RPMI7951 (cell line): ENCODE measurements at places on chromosomes 2 and 18. TPM values are rescaled to one million over a fixed set of nuclear protein-coding genes. Genes with fewer than 3 reads are reported as not detected.

GRCh38 chr2:101501443-101501842 is 26.5 kb upstream of the RFX8 start:
- DNase-seq, result peak; percentile 81

DNA sequence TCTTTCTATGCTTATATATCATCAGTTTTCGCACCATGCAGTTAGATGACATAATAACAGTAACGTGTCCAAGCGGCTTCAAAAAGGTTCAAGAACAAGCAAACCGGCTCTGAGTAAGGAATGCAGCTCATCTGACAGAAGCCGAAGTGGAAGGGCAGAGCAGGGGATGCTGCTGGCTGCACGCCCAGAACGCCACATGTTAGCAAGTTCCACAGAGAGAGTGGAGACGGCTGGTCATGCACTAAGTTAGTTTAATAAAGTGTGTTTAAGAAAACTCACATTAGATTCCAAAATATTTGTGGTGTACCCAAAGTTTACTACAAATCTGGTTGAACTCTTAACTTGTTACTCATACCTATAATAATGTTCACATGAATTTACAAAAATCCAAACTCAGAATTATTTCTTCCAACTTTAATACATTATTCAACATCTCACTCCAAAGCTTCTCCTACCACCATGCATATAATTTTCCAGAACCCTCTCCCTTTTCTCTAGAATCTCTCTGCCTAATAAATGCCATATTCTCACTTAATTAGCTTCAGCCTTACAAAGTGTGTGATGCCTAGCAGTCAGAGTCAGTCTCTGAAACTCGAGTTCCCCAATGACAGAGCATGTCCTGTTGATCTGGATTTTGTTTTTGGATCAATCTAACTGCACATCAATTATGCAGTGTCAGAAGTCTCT is 170.0 kb downstream of the DNAH7 start:
- DNase-seq, result peak; percentile 88

- no peak for DNase-seq
These were observed 205.8 kb downstream of the SPAG16 start for GRCh38 chr2:213490087-213490486.

- peak; percentile 23 for DNase-seq
These were observed 34.1 kb downstream of the SOCS6 start for GRCh38 chr18:70322928-70323327.

DNA sequence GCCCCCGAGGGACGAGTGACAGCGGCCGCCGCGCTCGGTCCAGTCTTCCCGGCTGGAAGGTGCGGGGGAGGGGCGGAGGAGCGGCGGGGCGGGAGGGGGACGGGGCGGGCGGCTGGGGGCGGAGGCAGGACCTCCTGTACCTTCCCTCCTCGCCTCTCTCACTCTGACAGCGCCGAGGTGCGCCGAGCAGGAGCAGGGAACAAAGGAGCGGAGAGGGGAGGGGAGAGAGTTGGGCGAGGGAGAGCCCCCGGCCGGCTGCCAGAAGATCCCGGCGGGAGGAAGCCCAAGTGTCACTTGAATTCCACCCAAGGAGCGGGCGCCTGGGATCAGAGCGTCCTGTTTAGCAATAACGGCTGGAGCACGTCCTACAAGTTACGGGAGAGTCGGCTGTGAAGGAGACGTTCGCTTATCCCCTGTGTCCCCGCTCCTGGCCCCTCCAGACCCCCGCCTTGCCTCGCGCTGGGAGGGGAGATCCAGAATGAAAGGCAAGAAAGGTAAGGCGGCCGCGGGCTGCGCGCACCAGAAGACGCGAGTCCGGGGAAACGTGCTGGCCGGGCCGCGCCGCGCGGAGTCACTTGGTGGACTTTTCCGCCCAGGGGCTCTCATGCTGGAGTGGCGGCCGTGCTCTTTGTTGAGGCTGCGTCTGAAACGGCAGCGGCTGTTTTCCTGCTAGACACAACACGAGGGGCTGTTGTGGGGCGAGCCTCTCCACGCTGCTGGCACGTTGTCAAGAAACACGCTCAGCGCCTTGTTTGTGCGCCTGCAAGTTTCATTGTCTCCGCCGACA is at the start of gene TGIF1:
Gene TGIF1, plus strand, starts transcription at position 161 of the 787 bp plus-strand sequence. Its CDS starts 318 bp downstream, at position 479.
- peak; percentile 82 for DNase-seq

DNA sequence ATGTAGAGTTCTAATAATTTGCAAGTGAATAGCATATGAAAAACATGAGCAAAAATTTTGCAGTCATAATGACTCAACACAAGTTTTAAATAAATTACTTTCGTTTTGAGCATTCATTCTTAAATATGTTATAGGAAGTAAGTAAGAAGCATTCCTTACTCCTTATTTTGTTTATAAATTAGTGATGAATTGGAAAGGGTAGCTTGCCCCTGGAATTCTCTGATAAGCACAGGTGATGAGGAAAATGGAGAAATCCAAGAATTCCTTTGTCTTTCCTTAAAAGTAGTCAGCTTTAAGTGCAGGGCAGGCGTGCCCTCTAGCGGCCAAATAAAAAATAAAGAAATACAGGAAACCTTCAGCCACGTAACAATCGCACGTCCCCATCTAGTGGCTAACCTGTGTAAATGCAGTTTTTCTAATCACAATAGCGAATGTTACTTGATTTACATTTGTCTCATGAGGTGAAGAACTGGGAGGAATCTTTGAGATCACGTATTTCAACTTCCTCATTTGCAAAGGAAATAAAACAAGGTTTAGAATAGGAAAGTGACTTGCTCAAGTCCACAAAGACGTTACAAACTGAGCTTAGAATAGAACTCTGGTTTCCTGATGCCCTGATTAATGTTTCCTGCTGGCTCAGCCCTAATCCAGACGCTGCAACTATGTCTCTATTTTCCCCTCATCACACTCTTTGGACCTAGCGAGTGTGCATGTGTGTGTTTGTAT is 47.2 kb upstream of the ZNG1B start:
- peak; percentile 75 for DNase-seq

- no peak for DNase-seq
These were observed 262.1 kb downstream of the PRKCE start for GRCh38 chr2:45913539-45913938.

- no peak for DNase-seq
These were observed 6.6 kb upstream of the TUBB6 start for GRCh38 chr18:12301263-12302005.

DNA sequence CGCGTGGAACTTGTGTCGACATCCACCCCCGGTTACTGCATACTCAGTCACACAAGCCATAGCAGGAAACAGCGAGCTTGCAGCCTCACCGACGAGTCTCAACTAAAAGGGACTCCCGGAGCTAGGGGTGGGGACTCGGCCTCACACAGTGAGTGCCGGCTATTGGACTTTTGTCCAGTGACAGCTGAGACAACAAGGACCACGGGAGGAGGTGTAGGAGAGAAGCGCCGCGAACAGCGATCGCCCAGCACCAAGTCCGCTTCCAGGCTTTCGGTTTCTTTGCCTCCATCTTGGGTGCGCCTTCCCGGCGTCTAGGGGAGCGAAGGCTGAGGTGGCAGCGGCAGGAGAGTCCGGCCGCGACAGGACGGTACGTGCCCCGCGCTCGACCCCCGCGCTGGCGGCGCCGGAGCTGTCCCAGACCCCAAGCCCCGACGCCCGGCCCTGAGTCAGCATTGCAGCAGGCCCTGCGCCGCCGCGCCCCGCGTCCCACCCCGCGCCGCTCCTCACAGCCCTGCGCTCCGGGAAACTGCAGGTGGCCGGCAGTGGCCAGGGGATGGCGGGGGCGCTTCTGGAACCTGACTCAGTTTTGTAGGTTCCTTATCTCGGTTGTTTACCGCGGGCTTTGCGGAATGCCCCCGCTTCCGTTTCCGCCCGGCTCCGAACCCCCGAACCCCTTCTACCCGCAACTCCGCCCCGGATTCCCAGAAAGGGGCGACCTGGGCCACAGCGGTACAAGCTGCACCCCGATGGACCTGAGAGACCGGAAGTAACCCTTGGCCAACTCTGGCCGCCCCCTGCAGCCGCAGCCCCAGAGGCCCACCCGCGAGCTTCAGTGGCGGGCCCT is at the start of gene CFLAR:
Gene CFLAR, plus strand, starts transcription at position 50 of the 844 bp plus-strand sequence. CDS start 13,702 bp downstream, outside the sequence.
- peak; percentile 83 for DNase-seq

The KCNG2 gene
- not detected in 2 replicates for total RNA-seq

The IL36A gene
- total RNA-seq, result not detected in 2 replicates

The TMEM198 gene
- total RNA-seq, result 2.3 and 2.6 TPM in 2 replicates
